ENCODE measurements at places on chromosomes 11 and 22.

DNA sequence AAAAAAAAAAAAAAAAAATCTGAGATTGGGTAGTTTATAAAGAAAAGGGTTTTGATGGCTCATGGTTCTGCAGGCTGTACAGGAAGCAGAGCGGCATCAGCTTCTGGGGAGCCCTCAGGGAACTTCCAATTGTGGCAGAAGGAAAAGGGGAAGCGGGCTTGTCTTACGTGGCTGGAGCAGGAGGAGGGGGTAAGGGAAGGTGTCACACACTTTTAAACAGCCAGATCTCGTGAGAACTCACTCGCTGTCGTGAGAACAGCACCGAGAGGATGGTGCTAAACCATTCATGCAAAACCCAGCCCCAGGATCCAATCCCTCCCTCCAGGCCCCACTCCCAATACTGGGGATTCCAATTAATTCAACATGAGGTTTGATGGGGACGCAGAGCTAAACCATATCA lies 806.2 kb downstream of the TBC1D22A start:
- no peak for DNase-seq

DNA sequence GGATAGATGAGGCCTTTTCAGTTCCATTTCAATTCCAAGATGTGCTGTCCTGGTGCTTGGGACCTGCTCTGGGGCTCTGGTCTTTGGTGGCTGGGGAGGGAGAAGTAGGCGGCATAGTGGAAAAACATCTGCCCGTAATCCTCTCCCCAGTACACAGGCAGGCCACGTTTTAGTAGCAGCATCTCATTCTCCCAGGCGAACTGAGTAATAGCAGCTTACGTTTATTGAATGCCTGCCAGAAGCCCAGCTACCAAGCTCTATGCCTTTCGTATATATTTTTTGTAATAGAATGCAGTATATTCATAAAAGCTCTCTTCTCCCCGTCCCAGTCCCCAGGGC lies 11.4 kb downstream of the ACO2 start:
- DNase-seq = no peak

GRCh38 chr11:119018074-119018938 lies at the start of the genes RPS25 and TRAPPC4:
Gene RPS25, minus strand, starts transcription at chr11:119018343. Its CDS starts 59 bp downstream, at chr11:119018284.
Gene TRAPPC4, plus strand, starts transcription at chr11:119018766. Its CDS starts 30 bp downstream, at chr11:119018796.
- peak; percentile 95 for DNase-seq

- DNase-seq = no peak
These were observed at the start of gene GAB2 for GRCh38 chr11:78417175-78417887. Gene GAB2, minus strand, starts transcription at chr11:78417820. Its CDS starts 100 bp downstream, at chr11:78417720.

DNA sequence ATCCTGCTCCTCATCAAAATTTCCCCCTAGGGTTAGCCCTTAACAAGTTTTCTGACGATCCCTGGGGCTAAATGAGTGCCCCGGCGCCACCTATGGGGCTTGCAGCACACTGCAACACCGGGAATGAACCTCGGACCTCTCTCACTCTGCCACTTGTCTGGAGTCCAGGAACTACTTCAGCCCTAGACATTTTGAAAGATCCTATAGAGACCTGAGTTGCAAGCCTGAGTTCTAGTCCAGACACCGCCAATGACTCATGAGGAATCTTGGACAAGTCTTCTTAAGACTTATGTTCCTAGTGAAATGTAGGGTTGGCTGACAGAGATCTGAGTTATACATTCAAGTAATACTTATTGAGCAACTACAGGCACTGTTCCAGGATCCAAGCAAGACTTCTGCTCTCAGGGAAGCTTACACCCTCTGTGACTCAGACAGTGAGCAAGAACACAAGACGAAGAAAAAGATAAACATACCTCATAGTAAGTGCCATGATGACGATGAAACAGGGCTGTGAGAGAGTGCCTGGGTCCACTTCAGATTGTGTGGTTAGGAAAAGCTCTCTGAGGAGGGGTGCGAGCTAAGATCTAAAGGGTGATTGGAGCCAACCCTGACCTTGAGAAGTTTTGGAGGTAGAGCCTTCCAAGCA lies 10.2 kb upstream of the STK33 start:
- DNase-seq = peak; percentile 64

DNA sequence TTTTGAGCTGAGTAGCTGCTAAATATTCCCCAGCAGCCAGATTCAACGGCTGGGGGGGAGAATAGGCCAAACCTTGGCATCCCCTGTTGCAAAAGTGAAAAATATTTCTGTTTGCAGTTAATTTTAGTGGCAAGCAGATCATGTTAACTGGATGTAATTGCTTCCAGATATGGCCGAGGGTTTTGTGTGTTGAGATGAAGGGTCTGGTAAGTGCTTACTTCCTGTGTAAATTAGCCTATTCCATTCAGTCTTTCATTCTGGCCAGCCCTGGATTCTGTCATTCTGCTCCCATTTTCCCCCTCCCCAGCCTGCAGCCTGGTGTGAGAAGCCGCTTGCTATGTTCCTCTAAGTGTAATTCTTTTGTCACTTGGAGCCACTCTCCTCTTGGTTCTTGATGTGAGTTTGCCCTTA lies 17.4 kb downstream of the ZBTB16 start:
- DNase-seq = no peak

GRCh38 chr11:1863352-1864216 lies 10.7 kb downstream of the LSP1 start:
- peak; percentile 71 for DNase-seq

DNA sequence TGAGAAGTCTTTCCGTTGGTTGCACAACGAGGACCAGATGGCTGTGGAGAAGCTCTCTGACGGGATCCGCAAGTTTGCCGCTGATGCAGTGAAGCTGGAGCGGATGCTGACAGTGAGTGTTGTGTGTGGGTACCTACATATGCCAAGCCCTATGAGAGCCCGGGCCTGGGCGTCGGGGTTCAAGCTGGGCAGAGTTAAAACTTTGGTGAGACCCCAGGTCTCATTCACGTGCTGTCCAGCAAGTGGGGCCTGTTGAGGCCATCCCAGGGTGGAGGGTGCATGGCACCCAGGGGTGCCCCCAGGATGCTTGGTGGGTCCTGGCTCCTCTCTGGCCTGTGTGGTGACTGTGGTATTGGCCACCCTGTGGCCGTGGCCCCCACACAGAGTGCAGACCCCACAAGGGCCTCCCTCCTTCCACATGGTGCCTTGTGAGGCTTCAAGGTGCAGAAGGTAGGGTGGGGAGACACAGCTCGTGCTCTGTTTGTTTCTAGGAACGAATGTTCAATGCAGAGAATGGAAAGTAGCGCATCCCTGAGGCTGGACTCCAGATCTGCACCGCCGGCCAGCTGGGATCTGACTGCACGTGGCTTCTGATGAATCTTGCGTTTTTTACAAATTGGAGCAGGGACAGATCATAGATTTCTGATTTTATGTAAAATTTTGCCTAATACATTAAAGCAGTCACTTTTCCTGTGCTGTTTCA lies 12.8 kb downstream of the GATD1 start:
- no peak for DNase-seq

- DNase-seq = no peak
These were observed 120.8 kb downstream of the NAT10 start for GRCh38 chr11:34226210-34226609.

DNA sequence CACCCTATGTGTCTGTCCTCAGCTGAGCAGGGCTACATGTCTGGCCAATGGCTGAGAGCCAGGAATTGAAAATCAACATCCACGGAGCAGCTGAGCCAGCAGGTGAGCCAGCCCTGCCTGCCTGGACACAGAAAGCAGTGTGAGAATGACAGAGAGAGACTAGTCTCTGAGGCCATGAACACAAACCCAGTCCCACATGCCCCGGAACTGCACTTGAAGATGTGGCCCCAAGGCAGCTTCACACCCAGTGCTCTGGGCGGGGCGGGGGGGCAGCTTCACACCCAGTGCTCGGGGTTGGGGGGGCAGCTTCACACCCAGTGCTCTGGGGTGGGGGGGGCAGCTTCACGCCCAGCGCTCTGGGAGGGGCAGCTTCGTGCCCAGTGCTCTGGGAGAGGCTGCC lies 37.6 kb downstream of the TRMU start:
- no peak for DNase-seq

GRCh38 chr11:129287920-129288319 lies 87.7 kb upstream of the BARX2 start:
- no peak for DNase-seq

GRCh38 chr11:103651341-103651998 lies 385.0 kb upstream of the DDI1 start:
- no peak for DNase-seq

DNA sequence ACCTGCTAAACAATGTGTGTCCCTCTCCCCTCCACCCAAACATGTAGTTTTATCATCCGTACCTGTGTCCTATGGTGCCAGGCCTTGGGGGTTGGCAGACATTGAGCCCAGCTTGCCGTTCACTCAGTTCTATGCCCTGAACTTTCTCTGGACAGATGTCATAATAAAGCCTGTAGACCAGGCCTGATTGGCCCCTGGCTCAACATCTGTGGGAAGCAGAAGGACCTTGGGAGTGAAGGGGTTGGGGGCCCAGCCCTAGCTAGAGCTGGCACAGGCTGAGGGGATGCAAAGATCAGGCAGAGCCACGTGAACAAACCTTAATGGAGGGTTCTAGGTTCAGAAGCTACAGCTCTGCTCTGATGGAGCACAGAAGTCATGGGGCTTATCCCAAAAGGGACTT lies 600.6 kb downstream of the BUD13 start:
- DNase-seq = no peak

GRCh38 chr11:130979386-130979972 lies 63.2 kb upstream of the SNX19 start:
- DNase-seq = peak; percentile 3

DNA sequence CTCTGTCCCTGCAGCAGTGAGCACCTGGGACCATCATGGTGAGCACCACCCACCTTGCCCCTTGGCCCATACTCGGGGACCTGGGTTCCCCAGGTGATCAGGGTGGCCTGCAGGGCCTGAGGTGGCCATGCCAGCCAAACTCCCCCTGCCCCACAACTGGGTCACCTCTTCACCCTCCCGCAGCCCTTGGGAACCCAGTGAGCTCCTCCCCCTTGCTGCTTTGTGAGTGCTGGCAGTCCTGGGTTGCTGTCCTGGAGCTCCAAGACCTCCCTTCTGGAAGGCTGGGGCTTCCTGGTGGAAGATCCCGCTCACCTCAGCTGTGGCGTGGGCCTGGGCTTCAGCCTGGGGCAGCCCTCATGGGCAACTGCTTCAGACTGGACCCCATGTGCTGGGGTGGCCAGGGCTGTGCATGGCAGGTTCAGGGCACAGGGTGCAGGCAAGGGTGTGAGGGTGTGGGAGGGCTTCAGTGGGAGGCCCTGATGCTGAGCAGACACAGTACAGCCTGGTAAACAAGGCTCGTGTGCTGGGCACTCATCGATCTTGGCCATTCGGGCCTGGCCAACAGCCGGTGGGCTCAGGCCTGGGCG lies 57.6 kb downstream of the RTN4R start:
- no peak for DNase-seq

DNA sequence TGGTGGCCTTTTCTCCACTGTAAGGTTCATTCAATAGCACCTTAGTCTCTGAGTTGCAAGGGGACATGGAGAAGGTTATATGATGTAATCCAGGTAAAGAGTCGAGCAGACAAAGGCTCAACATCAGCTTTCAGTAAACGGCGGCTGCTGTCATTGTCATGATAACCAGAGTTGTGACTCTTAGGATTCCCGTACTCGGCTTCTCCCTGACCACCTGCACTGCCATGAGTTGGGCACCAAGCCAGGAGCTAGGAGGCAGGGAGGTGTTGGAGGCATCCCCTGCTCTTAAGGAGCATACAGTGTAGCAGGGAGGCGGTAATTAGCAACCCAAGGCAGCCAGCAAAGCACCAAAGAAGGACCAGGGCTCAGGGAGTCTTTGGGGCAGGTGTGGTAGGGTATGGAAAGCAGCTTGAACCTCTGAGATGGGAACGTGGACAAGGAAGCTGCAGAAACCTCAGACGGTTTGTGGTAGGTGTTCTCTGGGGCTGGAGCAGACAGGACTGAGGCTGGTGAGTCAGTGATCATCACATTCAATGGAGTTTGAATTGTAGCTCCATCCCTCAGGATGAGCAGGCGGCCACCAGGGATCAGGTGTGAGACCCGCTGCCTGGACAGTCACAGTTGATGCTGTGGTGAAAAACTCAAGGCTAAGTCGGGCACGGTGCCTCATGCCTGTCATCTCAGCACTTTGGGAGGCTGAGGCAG lies 31.7 kb downstream of the LIF start:
- no peak for DNase-seq

DNA sequence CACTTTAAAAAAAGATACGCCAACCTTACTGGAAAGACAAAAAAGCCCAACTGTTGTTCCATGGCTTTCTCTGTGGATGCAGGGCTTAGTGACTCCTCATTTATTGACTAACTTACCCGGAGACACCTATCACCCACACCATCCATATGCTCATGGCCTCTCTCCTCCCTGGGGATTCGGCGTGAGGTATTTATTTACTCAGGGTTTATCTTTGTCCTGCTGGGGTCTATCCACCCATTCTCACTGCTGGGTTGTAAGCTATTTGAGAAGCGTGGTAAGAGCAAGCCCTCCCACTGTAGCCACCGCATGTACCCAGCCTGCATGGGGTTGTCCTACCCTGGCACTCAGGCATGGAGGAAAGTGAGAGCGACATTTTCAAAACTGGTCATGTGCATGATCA lies 93.6 kb downstream of the NELL1 start:
- DNase-seq = no peak

- no peak for DNase-seq
These were observed 113.5 kb upstream of the KIRREL3 start for GRCh38 chr11:127114035-127114434.

- no peak for DNase-seq
These were observed 13.6 kb downstream of the SCARF2 start for GRCh38 chr22:20423906-20424551.

DNA sequence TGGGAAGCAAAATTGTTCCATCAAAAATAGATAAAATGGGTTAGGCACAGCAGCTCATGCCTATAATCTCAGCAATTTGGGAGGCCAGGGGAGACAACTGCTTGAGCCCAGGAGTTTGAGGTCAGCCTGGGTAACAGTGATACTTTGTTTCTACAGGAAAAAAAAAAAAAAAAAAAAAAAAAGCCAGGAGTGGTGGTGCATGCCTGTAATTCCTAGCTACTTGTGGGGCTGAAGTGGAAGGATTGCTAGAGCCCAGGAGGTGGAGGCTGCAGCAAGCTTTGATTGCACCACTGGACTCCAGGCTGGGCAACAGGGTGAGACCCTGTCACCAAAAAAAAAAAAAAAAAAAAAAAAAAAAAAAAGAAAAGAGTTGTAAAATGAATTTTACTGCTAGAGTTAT lies 49.6 kb downstream of the KIF18A start:
- DNase-seq = peak; percentile 47

DNA sequence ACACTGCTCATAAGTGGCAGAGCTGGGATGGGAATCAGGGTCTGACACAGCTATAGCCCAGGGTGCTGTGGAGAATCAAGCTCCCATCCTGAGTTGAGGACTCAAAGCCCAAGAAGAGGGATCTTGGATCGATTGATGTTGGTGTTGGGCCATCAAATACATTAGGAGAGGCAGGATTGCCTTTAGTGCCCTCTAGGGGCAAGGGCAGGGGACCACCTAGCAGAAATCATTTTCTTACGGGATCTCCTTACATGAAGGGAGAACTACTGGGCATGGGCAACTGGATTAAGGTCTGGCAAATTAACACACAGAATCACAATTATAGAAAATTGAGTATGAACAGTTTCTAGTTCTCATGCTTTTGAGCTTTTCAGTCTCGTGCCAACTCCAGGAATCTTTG lies 24.9 kb upstream of the EMSY start:
- DNase-seq = peak; percentile 60

Data from A549 (cell line).